ENCODE measurements at places on chromosomes 13 and 19.

- peak; percentile 13 for DNase-seq
Observed at GRCh38 chr13:50085063-50085462, 69.8 kb downstream of the KCNRG start.

DNA sequence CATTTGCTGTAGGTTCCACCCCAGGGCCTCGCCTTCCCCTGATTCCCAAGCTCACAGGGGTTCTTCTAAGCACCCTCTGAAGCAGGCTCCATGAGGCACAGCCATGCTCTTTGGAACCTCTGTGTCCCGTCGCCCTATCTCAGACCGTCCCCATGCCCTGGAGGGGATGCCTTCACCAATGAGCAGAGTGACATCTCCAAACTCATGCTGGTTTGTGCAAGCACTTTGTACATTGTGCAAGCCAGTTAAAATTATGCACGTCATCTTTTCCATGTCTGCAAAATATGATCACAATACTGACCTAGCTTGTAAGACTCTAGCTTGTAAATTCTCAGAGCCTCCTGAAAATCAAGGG lies 46.5 kb upstream of the RAP2A start:
- DNase-seq: peak; percentile 87

GRCh38 chr19:12481781-12482508 lies 2.7 kb downstream of the ZNF709 start:
- DNase-seq: no peak

DNA sequence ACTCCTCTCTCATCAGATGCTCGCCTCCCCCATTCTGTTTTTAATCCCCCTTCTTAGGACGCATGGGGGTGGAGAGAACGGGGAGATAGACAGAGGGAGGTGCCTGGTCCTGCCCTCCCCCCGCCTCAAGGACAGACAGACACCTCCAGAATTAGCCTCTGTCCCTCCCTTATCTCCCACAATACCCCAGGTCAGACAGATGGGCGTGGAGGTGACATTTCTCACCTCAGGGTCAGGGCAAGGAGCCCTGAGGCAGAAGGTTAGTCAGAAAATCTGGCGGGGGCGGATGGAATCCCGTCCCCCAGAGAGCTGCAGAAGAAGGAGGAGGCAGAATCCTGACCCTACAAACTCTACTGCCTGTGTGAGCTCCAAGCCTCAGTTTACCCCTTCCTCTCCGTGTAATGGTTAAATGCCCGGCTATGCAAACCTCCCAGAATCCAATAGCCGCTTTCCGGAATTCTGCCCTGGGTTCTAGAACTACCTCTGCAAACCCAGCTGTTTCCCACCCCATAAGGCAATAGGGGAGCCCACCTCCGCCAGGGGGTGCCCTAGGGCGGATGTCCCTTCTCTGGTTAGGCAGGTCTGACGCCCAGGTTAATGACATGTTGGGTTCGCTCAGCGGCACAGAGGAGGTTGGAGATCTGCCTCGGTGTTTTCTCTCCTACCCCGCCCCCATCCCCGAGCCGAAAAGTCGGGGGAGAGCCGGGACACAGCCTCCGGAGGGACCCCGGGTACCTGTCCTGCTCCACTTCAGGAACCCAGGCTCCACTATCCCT lies 900 bp downstream of the PPP1R13L start:
- no peak for DNase-seq

GRCh38 chr13:71320452-71320851 lies 546.6 kb downstream of the DACH1 start:
- DNase-seq: peak; percentile 55

GRCh38 chr19:46503848-46504453 lies 8.3 kb upstream of the PNMA8B start:
- no peak for DNase-seq

- DNase-seq: no peak
Observed at GRCh38 chr13:26440111-26440510, 117.4 kb upstream of the WASF3 start.

GRCh38 chr19:13437919-13438618 lies 68.2 kb downstream of the CACNA1A start:
- DNase-seq: no peak

Data from suppressor macrophage (primary cell).